Myocyte (in vitro differentiated cells): ENCODE measurements at places on chromosomes 12 and 14. TPM values are rescaled to one million over a fixed set of nuclear protein-coding genes. Genes with fewer than 3 reads are reported as not detected.

DNA sequence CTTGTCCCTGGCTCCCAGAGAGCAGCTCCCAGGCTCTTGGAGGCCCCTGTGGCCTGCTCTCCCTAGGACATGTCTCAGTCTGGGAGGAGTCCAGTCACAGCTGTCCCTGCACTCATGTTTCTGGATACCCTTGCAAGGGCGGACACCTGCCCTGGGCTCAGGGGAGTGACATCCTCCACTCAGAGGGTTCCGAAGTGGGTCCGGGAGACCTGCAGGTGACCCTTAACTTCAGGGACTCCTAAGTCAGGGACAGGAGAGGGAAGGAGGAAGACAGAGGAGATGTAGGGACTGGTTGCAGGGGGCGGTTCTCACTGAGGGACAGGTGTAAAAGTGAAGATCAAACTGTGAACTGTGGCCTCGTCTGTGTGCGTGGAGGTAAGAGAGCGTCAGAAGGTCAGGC lies 37.6 kb downstream of the CACNA2D4 start:
- no peak for DNase-seq

GRCh38 chr12:27009881-27010301 lies 4.3 kb downstream of the TM7SF3 start:
- DNase-seq: no peak

DNA sequence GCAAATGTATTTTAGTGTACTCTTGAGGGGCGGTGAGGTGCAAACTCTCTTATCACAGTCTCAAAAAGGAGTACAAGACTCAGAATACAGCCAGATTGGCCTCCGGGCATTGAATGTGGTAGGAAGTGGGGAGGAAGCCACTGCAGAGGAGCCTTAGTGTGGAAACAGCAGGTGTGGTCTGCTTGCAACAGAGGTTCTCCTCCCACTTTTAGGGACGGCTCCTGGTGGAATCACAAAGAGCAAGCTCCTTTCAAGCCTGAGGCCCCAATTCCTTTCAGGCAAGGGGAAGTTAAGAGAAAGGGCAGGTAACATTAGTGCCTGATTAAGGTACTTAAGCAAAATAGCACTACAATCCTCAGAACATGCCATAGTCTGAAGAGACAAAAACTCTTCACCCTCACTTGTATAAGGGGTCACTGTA lies 23.7 kb upstream of the SLC2A3 start:
- peak; percentile 8 for DNase-seq

DNA sequence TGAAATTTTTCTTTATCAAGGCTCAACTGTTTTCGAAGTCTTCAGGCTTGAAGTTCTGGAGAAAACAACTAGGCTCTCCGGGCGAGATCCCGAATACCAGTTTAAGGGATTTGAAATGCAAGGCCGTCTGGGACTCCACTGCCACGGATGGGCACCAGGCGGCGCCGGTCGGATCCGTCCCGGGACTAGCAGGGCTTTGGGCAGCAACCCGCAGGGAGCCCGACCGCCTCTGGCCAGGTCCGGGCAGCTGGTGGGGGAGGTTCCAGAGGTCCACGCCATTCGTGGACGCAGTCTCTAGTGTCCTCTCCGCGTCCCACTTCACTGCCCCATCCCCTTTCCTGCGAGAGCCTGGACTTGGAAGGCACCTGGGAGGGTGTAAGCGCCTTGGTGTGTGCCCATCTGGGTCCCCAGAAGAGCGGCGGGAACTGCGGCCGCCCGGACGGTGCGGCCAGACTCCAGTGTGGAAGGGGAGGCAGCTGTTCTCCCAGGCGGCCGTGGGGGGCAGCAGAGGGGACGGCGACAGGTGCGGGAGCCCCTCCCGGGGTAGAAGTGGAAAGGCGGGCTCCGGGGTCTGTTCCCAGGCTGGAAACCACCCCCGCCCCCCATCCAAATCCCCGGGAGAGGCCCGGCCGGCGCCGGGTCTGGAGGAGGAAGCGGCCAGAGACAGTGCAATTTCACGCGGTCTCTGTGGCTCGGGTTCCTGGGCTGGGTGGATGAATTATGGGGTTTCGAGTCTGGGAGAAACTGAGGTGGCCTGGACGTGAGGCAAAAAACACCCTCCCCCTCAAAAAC lies 838 bp upstream of the ERBB3 start:
- DNase-seq: peak; percentile 92

GRCh38 chr12:51320695-51321320 lies 3.2 kb downstream of the BIN2 start:
- peak; percentile 30 for DNase-seq

GRCh38 chr12:67001251-67001650 lies 267.9 kb upstream of the CAND1 start:
- no peak for DNase-seq

Gene PTPN21
- total RNA-seq: 21.7 and 36.7 TPM in 2 replicates

Gene GIT2
- total RNA-seq: 26.7 and 34.2 TPM in 2 replicates

Gene KSR2
- not detected in 2 replicates for total RNA-seq

Gene CD163
- 12.7 and 19.2 TPM in 2 replicates for total RNA-seq

Gene RPL10L
- total RNA-seq: not detected in 2 replicates
